K562 (cell line): ENCODE measurements at places on chromosomes 3 and 15.

GRCh38 chr15:62874959-62875625 is 167.5 kb upstream of the TPM1 start:
- DNase-seq: no peak

GRCh38 chr15:80405970-80406369 is 1.8 kb downstream of the ARNT2 start:
- no peak for DNase-seq

DNA sequence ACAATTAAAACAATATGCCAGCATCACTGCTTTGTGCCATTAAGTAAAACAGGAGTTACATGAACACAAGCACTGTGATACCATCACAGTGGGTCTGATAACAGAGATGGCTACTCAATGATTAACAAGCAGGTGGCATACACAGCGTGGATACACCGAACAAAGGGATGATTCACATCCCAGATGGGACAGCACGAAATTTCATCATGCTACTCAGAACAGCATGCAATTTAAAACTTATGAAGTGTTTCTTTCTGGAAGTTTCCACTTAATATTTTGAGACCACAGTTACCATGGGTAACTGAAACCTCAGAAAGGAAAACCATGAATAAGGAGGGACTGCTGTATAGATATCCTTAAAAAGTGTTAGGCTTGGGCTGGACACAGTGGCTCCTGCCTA is 44.5 kb downstream of the SLC24A1 start:
- no peak for DNase-seq

- DNase-seq: no peak
Measured at GRCh38 chr3:102756706-102757105, 321.9 kb downstream of the ZPLD1 start.

DNA sequence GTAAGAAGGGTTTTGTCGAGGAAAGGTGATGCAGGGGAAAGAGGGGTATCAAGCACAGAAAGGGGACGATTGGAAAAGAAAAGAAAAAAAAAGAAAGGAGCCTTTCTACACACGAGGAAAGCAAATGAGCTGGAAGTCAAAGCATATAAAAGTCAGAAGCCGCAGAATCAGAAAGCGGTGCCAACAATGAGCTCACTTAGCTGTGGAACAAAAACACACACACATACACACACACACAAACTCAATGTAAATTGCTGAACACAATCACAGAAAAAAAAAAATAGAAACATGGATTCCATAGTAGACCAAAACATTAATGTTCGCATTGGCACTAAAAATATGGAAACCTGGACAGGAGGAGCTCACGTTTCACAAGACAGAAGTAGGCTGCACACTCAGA is 63.4 kb upstream of the FEZF2 start:
- DNase-seq: no peak

- DNase-seq: no peak
Measured at GRCh38 chr3:175732017-175732416, 872.9 kb downstream of the NAALADL2 start.

DNA sequence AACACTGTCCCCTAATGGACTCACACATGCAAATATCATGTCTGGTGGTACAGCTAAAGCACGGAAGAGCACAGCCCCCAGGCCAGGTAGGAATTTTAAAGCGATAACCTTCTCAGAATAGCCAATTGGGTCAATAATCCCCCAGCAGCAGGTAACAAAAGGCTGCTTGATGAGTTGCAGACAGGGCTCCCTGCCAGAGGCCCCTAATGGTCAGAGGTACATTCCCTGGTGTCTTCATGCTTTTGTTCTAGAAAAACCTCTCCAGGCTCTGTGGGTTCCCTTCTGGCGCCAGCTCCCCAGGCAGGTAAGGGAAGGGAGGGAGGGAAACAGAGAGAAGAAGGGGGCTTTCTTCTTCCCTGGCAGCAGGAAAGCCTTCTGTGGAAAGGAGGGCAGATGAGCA is 43.4 kb upstream of the PRTG start:
- no peak for DNase-seq

DNA sequence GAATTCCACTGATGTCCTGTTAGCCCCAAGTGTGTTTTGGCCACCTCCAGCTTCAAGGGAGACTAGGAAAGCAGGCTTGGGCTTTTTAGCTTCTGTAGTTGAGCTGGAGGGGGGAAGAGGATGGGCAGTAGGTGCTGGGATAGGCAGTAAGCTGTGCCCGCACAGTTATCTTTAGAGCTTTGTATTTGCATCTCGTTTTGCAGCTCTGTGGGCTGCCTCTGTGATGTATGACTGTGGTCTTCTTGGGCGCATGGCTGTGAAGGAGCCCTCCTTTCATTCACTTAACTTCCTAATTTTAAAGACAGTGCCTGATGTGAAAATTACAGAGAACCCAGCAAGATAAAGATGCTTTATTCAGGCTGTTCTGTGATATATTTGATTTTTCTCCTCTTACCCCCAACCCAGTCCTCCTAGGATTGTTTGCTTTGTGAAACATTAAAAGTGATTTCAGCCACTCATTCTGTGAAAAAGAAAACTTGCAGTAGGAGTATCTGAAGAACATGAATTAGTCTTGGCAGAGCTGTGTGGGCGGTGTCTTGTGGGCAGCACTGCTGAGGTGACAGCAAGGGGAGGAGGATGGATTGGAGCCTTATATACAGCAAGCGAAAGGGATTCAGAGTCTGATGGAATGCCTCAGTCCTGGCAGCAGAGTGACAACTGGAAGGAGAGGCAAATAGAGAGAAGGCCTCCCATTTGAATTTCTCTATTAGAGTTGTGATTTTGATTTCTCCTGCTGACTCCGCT is 74.3 kb downstream of the LARS2 start:
- DNase-seq: no peak

- no peak for DNase-seq
Measured at GRCh38 chr3:49652218-49652902, 21.8 kb upstream of the APEH start.

DNA sequence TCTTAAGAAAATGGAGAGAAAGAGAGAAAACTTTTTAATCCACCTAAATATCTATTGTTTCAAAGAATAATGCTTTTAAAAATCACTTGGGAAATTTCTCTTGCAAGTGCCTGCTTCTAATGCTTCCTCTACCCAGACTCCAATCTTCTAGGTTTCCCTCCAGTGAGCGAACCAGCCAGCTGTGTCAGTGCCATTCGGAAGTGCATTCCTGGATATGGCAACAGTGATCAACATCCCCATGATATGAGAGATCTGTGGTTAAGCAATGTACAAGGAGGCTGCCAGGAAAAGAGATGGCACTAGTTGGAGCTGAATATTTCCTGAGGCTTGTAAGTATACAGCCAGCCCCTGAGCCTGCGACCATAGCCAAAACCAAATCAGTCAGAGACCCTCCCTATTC is 53.3 kb upstream of the KCNMB2 start:
- DNase-seq: no peak

GRCh38 chr3:16501376-16501775 is 12.1 kb downstream of the RFTN1 start:
- no peak for DNase-seq

GRCh38 chr3:36295296-36295695 is 85.0 kb upstream of the STAC start:
- DNase-seq: no peak

DNA sequence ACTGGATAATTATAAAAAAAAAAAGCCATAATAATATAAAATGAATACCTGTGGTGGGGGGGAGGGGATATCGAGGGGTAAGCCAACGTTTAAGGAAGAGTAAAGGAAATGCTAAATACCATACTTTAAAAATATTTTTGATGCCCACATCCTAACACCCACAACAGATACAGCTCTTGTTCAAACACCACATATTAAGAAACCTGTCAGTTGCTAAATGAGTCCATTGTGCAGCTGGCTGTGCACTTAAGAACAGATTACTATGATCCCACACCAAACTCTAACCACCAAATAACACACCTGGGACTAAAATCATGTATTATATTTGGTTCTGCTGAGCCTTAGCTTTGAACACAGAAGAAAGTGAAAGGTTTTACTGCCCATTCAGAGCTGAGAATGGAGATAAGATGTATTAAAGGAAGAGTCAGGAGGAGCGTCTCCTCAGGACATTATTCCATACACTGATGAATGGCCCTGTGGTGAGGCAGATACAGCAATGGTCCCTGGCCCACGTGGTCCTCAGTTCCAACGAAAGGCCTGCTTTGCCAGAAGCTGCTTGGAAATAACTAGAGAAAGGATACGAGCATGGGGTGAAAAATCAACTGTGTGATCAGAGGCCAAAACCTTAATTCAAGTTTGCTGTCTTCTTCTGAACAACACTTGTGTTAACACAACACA is 515.4 kb downstream of the FOXP1 start:
- DNase-seq: no peak

GRCh38 chr3:126394179-126394976 is at the start of gene CFAP100:
Gene CFAP100, plus strand, starts transcription at chr3:126394909. Its CDS starts 1,092 bp downstream, at chr3:126396001.
- no peak for DNase-seq

GRCh38 chr15:93469994-93470393 is 381.0 kb upstream of the RGMA start:
- DNase-seq: peak; percentile 22

DNA sequence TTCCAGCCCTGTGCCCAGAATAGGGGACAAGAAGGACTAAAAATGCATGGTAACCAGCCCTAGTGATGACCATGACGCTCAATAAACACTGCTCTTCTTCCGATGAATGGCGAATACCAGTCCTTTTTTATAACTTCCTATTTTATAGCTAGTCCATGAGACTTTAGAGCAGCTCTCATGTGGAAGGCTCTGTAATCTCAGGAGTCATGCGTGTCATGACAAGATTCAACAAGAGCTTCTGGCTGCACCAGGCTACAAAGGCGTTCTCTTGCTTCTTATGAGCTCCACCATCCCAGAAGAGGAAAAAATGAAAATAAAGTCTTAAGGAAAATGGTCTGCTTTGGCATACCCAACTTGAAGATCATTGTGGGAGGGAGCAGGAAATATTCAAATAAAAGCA is 141.0 kb downstream of the TMCO5A start:
- no peak for DNase-seq

DNA sequence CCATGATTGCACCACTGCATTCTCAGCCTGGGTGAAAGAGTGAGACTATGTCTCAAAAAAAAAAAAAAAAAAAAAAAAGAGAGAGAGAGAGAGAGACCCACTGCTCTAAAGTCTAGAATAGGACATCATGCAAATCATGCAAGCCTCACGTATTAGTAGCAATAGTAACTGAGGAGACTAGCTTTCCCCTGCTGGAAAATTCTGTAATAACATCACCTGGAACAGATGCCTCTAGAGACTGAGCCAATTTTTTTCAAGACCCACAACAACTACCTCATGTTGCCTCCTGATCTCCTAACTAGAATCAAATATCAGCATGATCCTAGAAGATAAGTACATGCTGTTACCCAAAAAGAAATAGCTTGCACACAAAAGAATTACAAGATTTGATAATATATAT is 461.9 kb downstream of the AGBL1 start:
- no peak for DNase-seq

DNA sequence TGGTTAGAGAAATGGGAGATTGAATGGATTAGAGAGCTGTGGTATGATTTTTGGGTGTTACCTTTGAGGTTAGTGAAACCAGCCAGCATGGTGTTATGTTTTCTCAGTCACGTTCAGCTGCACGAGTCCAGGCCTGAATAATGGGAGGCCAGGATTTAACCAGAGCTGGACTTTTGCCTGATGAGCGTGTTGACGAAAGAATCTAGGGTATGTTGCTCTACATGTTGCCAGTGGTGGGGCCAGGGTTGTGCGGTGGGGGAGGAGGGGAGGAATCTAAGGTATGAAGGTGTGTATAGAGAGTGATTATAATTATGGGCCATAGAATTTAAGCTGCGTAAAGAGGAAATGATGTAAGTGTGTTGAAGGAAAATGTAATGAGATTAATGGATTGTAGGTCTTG is 22.8 kb downstream of the MINDY2 start:
- no peak for DNase-seq

DNA sequence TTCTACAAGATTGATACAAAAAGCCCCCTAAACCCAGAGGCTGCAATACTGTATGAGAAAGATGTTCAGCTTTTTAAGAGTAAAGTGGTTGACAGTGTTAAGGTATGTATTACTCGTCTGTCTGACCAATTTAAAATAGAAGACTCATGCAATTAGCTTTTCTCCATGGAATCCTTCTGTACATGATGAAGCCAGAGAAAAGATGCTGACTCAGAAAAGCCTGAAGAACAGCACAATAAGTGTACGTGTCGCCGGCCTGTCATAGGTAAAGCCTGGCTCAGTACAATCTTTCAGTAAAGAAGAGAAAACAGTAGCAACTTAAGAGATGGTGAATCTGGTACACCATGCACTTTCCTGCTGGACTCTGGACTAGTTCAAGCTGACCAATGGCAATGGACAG is 16.4 kb downstream of the NEK4 start:
- no peak for DNase-seq

GRCh38 chr3:189630767-189631372 is 319 bp upstream of the TP63 start:
- DNase-seq: no peak

- no peak for DNase-seq
Measured at GRCh38 chr3:102163039-102163817, 271.6 kb upstream of the ZPLD1 start.

DNA sequence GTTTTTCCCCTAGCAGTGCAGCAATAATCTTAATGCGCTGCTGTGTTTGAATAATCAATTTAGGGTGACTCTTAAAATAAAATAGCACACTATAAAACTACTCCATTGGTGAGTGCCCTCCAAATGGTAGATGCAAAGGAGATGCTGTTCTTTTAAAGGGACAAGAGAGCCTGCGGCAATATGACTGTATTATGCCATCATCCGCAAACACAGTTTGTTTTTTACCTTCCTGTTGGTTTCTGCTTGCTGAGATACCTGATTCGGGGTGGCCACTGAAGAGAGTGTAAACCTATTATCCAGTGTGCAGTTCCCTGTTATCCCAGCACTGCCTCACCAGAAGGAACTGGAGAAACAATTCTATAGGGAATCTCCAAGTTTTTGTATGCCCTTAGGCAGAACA is 523.1 kb upstream of the TGFBR2 start:
- DNase-seq: no peak

- no peak for DNase-seq
Measured at GRCh38 chr3:161691677-161692076, 195.1 kb downstream of the OTOL1 start.

DNA sequence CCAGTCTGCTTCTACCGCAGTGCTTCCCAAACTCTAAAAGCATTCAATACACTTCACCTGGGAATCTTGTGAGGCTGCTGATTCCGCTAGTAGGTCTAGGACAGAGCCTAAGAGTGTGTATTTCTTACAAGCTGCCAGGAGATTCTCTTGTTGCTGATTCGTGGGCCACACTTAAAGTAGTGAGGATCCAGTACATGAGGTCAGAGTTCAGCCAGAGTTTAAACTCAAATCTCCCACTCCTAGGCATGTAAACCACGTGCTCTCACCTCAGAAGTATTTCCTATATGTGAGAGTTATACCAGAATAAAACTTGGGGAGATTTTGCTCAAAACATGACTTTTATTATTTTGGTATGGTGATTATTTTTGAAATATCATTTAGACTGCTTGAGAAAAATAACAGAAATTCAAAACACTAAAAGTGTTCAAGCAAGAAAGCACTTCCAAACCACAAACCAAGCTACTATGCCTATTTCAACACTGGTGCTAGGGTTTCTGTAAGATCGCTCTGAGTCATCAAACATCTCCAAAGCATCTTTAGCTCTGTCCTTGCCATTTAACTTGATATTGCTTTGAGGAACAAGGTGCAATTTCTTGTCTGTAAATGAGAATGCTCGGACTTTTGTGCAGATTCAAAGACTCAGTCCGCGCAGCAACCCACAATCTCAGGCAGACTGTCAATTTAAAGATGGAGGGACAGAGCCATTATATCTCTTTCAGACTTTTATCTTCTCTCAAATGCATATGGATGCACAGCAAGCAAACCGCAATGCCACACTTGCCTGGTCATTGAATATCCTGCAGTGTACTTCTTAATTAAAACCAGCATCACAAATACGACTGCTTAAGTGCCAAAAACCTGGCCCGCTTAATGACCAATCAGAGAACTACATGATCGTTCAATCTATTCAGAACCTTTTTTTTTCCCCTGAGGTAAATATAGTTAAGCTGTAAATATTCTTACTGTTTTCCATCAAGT is 59.8 kb downstream of the AGTR1 start:
- no peak for DNase-seq
